Activated CD4-positive, CD25-positive, alpha-beta regulatory T cell (primary cell): ENCODE measurements at places on chromosomes 12 and 14.

- DNase-seq, result no peak
Observed at GRCh38 chr14:22866874-22867273, 4.7 kb upstream of the LRP10 start.

GRCh38 chr12:12561371-12562015, 1.2 kb downstream of the DUSP16 start:
- peak; percentile 25 for DNase-seq

GRCh38 chr12:104767261-104767660, 190.8 kb downstream of the SLC41A2 start:
- DNase-seq, result no peak

- no peak for DNase-seq
Observed at GRCh38 chr14:71463807-71464206, 468.4 kb upstream of the RGS6 start.

- DNase-seq, result no peak
Observed at GRCh38 chr12:49877066-49877465, 26.6 kb downstream of the FAIM2 start.

DNA sequence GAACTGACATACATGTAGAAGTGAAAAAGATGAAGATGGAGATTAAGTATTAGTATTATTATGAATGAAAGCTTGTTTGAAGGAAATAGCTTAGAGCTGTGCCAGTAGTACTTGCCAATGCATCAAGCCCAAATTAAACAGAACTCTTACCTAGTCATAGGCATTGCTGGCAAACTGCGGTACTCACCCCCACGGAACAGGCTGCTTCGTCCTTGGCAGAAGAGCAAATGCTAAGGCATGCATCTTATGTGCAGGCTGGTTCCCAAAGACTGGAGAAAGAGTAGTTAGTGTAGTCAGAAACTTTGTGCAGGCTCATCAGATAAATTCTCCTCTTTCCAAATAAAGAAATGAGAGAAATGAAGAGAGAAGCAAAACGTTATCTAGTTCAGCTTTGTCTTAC, 134.8 kb downstream of the CCDC59 start:
- no peak for DNase-seq

DNA sequence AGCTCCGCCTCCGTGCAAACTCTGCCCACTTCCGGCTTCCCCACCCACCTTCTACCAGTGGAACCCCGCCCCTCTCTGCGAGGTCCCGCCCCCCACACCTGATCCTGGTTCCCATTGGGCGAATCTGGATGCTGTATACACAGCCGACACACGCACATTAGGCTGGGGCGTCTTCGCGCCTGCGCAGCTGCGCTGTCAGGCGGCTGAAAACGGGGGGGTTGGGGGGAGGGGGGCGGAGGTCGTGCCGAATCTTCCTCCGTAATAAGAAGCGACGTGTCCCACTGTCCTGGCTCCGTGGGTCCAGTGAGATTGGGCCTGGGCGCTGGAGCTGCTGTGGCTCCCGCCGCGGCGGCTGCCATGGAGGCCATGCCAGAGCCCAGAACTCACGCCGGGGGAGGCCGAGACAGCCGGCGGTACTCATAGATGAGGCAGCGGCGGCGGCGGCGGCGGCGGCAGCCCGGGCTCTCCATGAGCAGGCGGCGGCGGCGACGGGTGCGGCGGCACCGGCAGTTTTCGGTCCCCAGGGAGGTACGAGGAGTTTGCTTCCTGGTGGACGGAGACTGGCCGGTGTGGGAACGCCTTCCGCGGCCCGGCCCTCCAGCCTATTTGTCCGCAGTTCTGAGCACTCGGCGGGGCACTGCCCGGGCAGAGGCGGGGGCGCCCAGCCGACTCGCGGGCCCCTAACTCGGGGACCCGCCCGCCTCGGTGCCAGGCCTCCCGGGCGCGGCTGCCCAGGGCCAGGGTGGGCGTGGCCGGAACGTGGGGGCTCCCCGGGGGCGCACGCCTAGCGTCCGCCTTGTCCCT, 64.5 kb downstream of the KLHL28 start:
- peak; percentile 95 for DNase-seq
